Kidney epithelial cell (primary cell): ENCODE measurements at places on chromosomes 3 and 15. TPM values are rescaled to one million over a fixed set of nuclear protein-coding genes. Genes with fewer than 3 reads are reported as not detected.

Gene TFG
- 116 and 127 TPM in 2 replicates for total RNA-seq

Gene SLC22A14
- 0.58 TPM in 1 of 2 replicates, not detected in the other for total RNA-seq

Gene CHRFAM7A
- 1.1 and 8.5 TPM in 2 replicates for total RNA-seq

Gene ADAMTS9
- total RNA-seq: 211 and 217 TPM in 2 replicates

Gene EMC7
- total RNA-seq: 58.8 and 60.0 TPM in 2 replicates

Gene TMEM266
- total RNA-seq: 0.21 and 0.27 TPM in 2 replicates

Gene GPR149
- not detected in 2 replicates for total RNA-seq

Gene RETNLB
- not detected in 2 replicates for total RNA-seq

Gene SLC35G2
- 3.9 and 6.6 TPM in 2 replicates for total RNA-seq

Gene GNAT1
- not detected in 2 replicates for total RNA-seq

Gene MED12L
- total RNA-seq: 1.3 and 1.8 TPM in 2 replicates

Gene MYO5C
- 26.4 and 30.9 TPM in 2 replicates for total RNA-seq

Gene GALNT15
- 0.17 TPM in 1 of 2 replicates, not detected in the other for total RNA-seq

Gene MYL3
- total RNA-seq: 0.54 and 2.7 TPM in 2 replicates

Gene CAPN3
- 0.89 and 3.7 TPM in 2 replicates for total RNA-seq

Gene DAZL
- not detected in 2 replicates for total RNA-seq

Gene CHL1
- total RNA-seq: 0.27 and 0.33 TPM in 2 replicates

Gene HCN4
- total RNA-seq: 1.4 and 2.1 TPM in 2 replicates

Gene CCR4
- total RNA-seq: not detected in 2 replicates

Gene BDH1
- total RNA-seq: 14.1 and 17.0 TPM in 2 replicates

Gene EBLN2
- 1.1 and 3.1 TPM in 2 replicates for total RNA-seq

Gene MRPL47
- total RNA-seq: 51.2 and 54.1 TPM in 2 replicates

Gene ANKUB1
- total RNA-seq: not detected in 2 replicates

Gene GASK1A
- 1.0 and 2.3 TPM in 2 replicates for total RNA-seq

Gene CA12
- total RNA-seq: 2.9 and 4.3 TPM in 2 replicates

Gene ACTRT3
- total RNA-seq: 3.8 and 4.0 TPM in 2 replicates

Gene GABRR3
- not detected in 2 replicates for total RNA-seq

Gene ANKRD28
- total RNA-seq: 27.4 and 28.4 TPM in 2 replicates

Gene GCNT3
- total RNA-seq: 2.0 and 3.9 TPM in 2 replicates

Gene GOLGA6B
- not detected in 2 replicates for total RNA-seq

Gene CYP8B1
- not detected in 2 replicates for total RNA-seq

Gene COL7A1
- 337 and 348 TPM in 2 replicates for total RNA-seq

Gene PIGZ
- 0.88 and 1.1 TPM in 2 replicates for total RNA-seq

Gene ZMYND10
- 1.7 TPM in 1 of 2 replicates, not detected in the other for total RNA-seq

Gene COLQ
- 0.13 and 0.41 TPM in 2 replicates for total RNA-seq

Gene A4GNT
- not detected in 2 replicates for total RNA-seq

Gene GPR27
- 7.5 and 8.9 TPM in 2 replicates for total RNA-seq

Gene CLSTN2
- 10.9 and 17.3 TPM in 2 replicates for total RNA-seq

Gene MEX3B
- total RNA-seq: 15.6 and 18.8 TPM in 2 replicates
